Stimulated activated CD4-positive, alpha-beta T cell treated with anti-CD3 and anti-CD28 coated beads, Interleukin-15, amount 100 ng/mL, for 1 hour (primary cell): ENCODE measurements at places on chromosomes 1 and 21.

DNA sequence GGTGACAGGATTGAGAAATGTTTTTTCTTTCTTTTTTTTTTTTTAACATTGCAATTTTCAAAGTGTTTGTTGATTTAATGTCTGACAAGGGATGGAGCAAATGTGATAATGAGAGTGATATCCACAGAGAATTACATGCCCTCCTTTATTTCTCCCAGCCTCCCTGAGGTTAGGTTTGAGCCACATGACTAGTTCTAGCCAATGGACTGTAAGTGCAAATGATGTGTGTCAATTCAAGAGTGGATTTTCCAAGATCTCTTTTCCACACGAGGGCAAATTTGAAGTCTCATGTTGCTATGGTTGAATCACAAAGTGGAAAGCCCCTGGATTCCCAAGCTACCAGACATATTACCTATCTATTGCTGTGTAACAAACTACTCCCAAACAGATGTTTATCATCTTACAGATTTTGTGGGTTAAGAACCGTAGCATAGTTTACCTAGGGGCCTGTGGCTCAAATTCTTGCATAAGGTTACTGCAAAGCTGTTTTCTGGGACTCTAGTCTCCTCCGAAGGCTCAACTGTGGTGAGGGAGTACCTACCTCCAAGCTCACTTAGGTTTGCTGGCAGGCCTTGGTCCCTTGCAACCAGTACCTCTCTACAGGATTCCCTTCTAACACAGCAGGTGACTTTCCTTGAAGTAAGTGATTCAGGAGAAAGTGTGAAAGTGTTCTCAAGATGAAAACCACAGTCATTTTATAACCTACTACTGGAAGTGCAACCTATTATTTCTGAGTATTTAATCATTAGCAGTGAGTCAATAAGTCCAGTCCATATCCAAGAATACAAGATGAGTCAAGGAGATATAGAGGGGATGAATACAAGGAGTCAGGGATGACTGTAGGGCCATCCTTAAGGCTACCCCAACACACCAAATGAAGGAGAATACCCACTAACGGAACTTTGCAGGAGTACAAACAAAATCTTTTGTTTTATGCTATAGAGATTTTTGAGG lies 533.6 kb downstream of the PTPRC start:
- DNase-seq = no peak

- DNase-seq = no peak
Measured at GRCh38 chr21:45309069-45309986, 21.6 kb upstream of the POFUT2 start.

GRCh38 chr21:34693192-34693810 lies 24.5 kb downstream of the CLIC6 start:
- no peak for DNase-seq

- no peak for DNase-seq
Measured at GRCh38 chr1:203185061-203185461, 1.4 kb downstream of the CHI3L1 start.

GRCh38 chr1:237281481-237281880 lies 239.5 kb downstream of the RYR2 start:
- no peak for DNase-seq

GRCh38 chr1:224526771-224527170 lies 89.3 kb upstream of the CNIH3 start:
- no peak for DNase-seq

- DNase-seq = no peak
Measured at GRCh38 chr1:88216441-88216840, 467.6 kb upstream of the PKN2 start.

- no peak for DNase-seq
Measured at GRCh38 chr1:162918151-162918754, 57.3 kb upstream of the CCDC190 start.

- DNase-seq = no peak
Measured at GRCh38 chr21:31945546-31945945, 72.7 kb downstream of the HUNK start.

- no peak for DNase-seq
Measured at GRCh38 chr1:210565306-210565705, 236.6 kb downstream of the HHAT start.

DNA sequence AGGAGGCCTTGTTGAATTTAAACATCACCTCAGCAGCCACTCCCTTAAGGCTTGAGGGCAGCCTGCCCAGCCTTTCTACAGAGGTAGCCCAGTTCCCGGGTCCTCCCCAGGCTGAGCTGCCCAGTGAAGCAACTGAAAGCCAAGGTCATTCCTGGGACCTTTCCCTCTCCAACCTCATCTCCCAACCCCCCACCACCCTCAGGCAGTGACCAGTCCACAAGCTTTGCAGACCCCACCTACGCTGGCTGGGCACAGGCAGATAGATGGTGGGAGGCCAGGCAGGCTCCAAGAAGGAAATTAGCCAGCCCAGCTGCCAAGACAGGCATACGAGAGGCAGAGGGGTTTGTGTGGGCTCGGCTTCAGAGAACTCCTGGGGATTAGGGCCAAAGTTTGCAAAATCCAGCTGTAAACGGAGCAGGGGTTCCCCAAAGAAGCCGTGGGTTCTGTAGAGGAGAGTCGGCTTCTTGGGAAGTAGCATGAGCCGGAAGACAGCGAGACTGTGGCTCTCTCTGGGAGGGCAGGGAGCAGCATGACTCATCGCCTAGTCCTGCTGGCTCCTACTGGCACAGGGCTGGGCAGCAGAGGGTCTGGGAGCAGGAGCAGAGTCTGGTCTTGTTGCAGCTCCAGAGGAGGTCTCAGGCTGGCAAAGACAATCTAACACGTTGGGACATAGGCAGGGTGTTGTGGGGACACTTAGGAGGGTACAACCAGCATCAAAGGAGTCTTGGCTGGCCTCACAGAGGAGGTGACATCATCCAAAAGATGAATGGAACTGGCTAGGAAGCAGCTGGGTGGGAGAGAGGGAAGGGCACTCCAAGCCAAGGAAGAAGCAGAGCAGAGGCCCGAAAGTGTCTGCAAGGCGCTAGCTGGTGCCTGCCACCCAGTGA lies 2.8 kb upstream of the ZC3H12A start:
- DNase-seq = no peak

- DNase-seq = no peak
Measured at GRCh38 chr1:116954440-116954839, 44.7 kb downstream of the PTGFRN start.

DNA sequence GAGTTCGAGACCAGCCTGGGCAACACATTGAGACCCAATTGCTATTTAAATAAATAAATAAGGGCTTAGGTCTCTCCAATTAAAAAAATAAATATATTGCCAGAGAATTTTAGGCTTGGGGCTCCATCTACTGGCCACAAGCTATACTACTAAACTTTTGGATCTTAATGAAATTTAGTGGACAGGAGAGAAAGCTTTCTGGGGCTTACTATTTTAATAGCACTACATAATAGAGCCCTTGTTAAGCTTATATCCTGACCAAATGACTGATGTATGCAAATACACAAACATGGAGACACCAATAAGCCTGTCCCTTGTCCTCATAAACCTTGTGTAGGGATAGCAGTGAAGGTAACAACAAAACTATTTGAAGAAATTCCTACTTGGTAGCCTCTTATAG lies 18.4 kb downstream of the CCT3 start:
- DNase-seq = no peak

DNA sequence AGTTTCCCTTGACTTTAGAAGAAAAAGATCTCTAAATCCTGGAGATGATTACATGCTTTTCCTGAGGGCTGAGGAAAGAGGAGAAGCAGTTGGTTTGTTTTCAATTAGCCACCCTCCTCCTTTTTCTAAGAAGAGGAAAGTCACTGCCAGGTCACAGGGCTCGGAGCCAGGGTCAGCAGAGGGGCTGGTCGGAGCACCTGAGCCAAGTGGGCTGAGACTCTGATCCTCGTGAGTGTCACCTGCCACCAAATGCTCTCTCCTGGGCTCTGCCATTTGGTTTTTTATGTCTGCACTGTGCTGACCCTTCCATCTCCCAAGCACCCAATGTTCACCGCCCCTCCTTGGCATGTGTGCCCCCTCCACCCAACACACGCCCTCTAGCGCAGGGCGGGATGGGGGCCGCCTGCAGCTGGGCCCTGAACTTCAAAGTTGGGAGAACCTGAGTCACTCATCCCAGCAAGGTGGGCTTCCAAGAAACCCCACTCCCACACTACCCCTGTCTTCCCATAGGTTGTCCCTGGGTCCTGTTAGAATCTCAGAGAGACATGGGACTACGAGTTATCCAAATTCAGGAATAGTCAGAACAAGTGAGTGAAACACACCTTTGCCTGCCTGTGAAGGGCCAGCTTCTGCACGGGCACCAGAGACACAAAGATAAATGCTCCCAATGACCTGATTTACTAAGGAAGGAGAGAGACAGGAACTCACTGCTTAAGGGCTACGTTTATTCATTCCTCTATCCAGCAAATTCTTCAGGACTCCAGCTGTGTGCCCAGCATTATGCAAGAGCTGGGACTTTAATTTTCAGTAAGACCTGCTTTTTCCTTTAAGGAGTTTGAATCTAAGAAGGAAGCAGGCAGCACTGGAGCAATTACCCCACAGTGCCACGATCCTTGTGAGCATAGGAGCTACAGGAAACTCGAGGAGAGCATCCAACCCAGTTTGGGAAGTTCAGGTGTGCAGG lies 127.5 kb downstream of the RHOU start:
- DNase-seq = no peak

GRCh38 chr1:101509370-101509769 lies 272.6 kb downstream of the S1PR1 start:
- DNase-seq = no peak

- DNase-seq = no peak
Measured at GRCh38 chr1:36268981-36269380, 37.2 kb upstream of the SH3D21 start.

DNA sequence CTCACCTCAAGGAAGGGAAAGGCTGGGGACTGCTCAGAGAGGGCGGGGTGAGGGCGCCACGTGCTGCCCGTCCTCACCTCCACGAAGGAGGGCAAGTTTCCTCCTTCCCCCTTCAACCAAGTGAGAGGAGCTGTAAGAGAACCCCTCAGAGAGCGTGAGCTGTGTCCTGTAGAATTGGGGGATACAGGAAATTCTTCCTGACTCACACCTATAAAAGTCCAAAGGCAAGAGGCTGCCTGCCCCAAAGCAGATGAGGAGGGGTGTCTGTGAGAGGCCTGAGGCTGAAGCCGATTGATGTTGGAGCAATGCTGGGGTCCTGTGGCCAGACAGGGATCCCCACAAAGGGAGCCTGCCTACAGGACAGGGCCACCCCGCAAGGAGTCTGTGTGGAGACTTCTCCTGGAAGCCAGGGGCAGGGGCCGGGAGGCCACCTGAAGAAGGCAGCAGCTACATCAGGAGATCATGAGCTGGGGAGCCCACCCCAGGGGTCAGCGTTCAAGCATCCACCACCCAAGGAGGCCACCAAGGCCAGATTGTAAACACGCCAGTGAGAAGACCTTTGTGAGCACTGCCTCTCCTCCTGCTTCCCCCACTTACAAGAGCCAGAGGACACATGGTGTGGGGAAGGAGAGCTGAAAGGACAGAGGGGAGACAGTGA lies 27.7 kb downstream of the S100A6 start:
- no peak for DNase-seq

DNA sequence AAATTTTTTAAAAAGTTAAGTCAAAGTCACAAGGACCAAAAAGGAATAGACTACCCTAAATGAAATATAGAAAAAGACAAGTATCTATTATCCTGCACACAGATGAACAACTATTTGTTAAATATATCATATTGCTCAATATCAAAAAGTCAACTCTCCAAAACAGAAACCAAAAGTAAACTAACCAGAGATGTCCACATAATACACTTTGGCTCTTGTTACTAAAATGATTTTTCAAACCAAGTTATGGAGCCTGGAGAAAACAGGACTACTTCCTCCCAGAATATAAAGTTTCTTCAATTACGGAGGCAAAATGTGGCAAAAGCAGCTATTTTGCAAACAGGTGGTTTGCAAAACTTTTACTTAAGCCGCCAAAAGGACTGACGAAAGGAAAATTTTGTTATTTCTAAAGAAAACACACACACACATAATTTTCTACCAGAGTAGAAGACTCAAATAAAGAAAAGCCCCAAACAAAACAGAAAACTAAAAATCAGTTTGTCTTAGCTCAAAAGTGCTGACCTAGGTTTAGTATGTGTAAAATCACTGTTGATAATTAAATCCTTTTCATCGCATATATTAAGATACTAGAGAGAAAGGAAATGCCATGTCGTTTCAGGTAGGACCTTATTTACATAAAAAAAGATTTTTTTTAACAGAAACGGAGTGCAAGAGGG lies 1.1 kb downstream of the DPYD start:
- DNase-seq = no peak

GRCh38 chr1:238710697-238711096 lies 675.7 kb upstream of the CHRM3 start:
- no peak for DNase-seq

GRCh38 chr1:24643363-24644099 lies 429 bp downstream of the SRRM1 start:
- DNase-seq = no peak

DNA sequence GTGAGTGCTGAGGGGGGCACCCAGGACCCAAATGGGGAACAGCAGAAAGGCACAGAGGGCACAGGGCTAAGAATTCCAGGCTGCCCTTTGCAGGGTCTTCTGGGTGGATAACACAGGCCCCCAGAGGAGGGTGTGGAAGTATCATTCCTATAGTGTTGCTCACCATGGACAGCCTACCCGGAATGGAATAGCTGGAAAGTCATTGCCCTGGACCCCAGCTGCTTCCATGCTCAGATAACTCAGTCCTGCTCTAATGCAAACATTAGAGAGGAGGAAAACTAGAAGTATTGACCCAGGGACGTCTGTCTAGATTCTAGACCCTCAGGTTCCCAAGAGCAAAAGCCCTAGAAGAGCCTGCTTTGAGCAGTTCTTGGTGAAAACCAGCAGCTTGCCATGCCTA lies 24.7 kb downstream of the SLC6A17 start:
- no peak for DNase-seq

DNA sequence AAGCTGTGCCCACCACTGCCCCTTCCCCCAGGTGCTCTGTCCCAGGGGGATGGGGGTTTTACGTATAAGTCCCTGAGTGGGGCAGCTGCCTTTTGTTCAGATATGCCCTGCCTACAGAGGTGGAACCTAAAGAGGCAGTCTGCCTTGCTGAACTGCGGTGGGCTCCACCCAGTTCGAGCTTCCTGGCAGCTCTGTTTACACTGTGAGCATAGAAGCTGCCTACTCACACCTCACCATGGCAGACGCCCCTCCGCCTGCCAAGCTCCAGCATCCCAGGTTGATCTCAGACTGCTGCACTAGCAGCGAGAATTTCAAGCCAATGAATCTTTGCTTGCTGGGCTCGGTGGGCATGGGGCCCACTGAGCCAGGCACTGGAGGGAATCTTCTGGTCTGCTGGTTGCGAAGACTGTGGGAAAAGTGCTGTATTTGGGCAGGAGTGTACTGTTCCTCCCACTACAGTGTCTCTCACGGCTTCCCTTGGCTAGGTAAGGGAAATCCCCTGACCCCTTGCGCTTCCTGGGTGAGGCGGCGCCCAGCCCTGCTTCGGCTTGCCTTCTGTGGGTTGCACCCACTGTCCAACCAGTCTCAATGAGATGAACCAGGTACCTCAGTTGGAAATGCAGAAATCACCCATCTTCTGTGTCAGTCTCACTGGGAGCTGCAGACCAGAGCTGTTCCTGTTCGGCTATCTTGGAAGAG lies 17.6 kb upstream of the RWDD3 start:
- no peak for DNase-seq

- no peak for DNase-seq
Measured at GRCh38 chr1:151133018-151133806, 13.2 kb downstream of the SEMA6C start.
